Ascending aorta (tissue), 2 donors: ENCODE measurements at places on chromosomes 4 and X.

DNA sequence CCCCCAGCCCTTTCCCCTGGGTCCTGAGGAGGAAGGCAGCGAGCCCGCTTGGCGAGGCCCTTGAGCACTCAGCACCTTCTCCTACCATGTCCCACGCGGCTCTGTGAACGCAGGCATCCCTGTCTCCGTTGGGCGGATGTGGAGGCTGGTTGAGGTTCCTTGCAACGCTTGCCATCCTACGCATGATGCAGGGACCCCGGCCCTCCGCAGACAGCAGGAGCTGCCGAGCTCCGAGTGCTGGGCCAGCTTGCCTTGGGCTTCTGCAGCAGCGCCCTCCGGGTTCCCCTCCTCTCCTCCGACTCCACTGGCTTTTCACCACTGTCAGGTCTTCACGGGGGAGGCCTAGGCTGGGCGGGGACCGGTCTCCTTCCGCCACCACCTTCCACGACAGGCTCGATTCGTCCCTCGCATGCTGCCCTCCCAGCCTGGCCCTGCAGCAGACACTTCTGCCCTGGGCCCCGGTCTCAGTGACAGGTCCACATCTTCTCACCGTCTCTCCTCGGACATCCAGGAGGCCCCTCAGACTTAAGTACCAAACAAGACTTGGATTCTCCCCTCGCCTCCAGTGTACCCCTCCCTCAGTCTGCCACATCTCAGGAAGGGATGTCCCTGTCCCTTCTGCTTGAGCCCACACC is 67.6 kb upstream of the HGFAC start:
- DNase-seq: no peak

DNA sequence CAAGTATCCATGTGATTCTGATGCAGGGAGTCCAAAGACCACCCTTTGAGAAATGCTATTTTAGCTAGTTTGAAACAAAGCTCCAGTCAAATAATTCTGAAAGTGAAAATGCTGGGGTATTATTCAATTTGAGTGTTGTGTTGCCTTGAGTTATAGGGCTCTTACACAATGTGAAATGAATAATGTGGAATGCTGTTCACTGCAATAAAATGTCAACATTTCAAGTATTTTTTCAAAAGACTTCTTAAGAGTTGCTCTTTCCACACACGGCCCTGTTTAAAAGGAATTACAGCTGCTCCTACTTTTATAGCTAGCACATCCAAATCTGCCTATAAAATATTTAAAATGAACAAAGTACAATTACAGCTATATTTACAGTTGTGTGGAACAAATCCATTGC is 27.5 kb upstream of the PLS3 start:
- no peak for DNase-seq

- DNase-seq: no peak
These were observed at the start of gene SLC34A2 for GRCh38 chr4:25654971-25655963. Gene SLC34A2, plus strand, starts transcription at chr4:25655851. Its CDS starts 6,650 bp downstream, at chr4:25662501.

DNA sequence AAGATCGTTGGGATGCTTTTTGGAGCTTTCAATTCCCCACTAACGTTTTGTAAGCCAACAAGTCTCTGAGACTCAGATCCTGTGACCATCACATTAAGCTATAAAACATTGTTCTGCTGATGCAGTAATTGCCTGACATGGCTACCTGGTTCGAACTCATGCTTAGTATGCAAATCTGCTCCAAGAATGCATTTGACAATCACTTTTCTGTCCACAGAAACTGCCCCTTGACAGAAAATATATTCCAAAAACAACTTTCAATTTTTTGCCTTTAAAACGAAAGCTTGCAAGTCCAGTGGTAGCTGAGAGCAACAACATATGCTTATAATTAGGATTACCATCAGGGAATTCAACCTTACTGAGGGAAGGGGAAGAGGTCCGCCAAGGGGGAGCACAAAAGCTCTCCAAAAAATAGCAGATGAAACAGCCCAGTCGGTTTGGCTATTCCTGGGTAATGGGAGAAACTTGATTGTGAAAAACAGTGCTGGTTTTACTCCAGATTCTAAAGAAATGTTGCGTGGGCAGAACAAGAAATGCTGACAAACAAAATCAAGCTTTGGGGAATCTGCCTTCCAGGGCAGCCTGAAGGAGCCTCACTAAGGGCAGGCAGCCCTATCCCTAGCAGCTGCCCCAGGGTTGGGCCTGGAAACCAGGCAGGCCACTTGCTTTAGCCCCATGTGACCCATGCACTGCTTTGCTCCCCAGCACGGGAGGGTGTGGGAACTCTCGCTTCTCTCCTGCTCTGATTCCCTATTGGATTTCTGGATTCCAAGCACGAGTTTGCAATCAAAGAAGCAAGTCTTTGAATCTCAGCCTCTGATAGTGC is 160.7 kb upstream of the LDB2 start:
- DNase-seq: no peak

- DNase-seq: no peak
These were observed 49.7 kb downstream of the TMEM156 start for GRCh38 chr4:38982361-38983095.

DNA sequence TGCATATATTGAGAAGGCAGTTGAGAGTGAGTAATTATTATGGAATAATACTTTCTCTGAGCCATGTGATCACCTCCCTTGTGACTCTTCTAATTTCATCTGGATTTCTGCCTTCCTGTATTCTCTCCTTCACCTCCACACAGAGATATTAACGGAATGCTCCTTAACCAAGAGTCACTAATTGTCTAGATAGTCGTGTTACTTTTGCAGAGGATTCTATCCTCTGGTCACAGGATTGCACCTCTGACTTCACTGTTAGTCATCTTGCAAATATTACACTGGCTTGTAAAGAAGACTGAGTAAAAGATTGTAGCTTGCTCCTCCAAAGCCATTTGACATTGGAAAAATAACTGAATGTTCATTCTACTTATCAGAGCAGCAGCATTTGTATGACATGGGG is 160.9 kb downstream of the SH2D1A start:
- no peak for DNase-seq

- DNase-seq: no peak
These were observed 12.8 kb downstream of the MTM1 start for GRCh38 chrX:150581093-150581775.

GRCh38 chr4:186067757-186068385 is 1.1 kb upstream of the TLR3 start:
- peak; percentile 78 for DNase-seq

- DNase-seq: no peak
These were observed 37.8 kb downstream of the INTS12 start for GRCh38 chr4:105670684-105671083.

- DNase-seq: no peak
These were observed 14.6 kb upstream of the PRSS12 start for GRCh38 chr4:118367361-118367760.
